ENCODE measurements at places on chromosomes 4 and X. TPM values are rescaled to one million over a fixed set of nuclear protein-coding genes. Genes with fewer than 3 reads are reported as not detected.

Gene OTUD6A
- total RNA-seq: not detected

Gene MAGEB1
- total RNA-seq: not detected

Gene LRRC66
- total RNA-seq: under 0.01 TPM

Gene CT83
- not detected for total RNA-seq

Gene CABS1
- total RNA-seq: not detected

Gene SLC10A4
- 0.13 TPM for total RNA-seq

Gene BGN
- total RNA-seq: 70.9 TPM

- DNase-seq: no peak
Observed at GRCh38 chrX:13985697-13986435, 43.8 kb downstream of the GEMIN8 start.

GRCh38 chr4:13088726-13089658 lies 395.1 kb downstream of the RAB28 start:
- no peak for DNase-seq

GRCh38 chr4:102675141-102675540 lies 85.6 kb downstream of the MANBA start:
- no peak for DNase-seq

DNA sequence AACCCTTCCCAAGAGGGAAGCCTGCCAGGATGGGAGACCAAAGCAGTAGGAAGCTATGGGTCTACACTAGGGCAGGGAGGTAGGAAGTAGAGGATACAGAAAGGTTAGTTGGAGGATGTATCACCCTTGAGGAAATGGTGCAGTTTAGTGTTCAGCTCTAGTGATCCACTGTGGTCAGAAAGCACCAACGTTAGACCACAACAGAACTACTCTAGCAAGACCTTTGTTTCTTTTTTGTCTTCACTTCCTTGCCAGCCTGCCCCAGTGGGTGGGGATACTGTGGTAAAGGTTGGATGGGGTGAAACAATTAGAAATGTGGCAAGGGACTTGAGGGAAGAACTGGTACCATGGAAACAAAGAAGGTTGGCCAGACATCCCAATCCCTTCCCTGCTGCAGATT lies 83.3 kb downstream of the DDIT4L start:
- DNase-seq: no peak

GRCh38 chr4:114603497-114603896 lies 4.9 kb downstream of the UGT8 start:
- DNase-seq: no peak

DNA sequence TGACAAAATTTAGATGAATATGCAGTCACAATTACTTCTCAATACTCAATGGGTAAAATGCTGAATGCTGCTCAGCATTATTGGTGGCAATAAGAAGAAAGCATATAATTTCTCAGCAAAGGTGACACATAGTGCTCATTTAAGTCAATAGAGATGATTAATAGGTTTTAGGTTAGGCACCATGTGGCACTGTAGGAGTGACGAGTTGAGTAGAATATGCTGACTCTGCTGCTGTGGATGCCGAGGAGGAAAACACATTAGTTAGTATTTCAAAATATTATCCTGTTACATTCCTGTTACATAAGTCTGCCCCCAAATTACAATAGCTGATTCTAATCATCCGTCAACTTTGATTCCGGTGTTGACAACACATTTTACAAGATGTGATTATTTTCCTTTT lies 13.7 kb upstream of the CXCL5 start:
- no peak for DNase-seq

GRCh38 chr4:3406431-3406830 lies 35.3 kb upstream of the HGFAC start:
- DNase-seq: no peak

- DNase-seq: no peak
Observed at GRCh38 chrX:46367491-46367890, 177.7 kb downstream of the ZNF674 start.

DNA sequence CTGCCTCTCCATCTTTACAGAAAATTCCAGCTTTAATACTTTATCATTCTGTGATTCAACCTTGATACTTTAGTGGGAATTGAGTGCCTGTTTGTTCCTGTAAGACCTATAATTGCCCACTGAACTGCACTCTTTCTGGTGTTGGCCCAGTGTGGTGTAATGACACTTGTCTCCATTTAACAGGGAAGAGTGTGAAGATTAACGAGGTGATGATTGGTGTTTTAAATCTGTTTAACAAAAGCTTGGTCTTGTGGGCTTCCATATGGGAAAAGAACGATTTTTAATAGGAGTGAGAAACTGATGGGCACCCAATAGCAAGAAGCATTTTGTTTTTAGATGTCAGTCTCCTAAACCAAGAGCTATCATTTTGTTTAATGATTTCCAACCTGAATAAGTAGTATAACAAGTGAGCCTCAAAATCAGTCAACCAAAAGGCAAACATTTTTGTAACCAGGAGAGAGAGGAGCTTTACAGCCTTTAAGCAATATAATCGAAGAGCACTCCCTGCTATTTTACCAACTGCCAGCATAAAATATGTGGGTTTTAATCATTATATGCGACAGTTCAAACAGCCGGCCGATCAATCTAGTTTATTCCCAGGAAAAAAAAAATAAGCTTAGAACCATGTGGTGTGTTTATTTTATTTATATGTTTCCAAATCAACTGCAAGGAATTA lies 50.2 kb downstream of the SUPT20HL1 start:
- no peak for DNase-seq

- no peak for DNase-seq
Observed at GRCh38 chr4:37400241-37400881, 155.8 kb downstream of the NWD2 start.

DNA sequence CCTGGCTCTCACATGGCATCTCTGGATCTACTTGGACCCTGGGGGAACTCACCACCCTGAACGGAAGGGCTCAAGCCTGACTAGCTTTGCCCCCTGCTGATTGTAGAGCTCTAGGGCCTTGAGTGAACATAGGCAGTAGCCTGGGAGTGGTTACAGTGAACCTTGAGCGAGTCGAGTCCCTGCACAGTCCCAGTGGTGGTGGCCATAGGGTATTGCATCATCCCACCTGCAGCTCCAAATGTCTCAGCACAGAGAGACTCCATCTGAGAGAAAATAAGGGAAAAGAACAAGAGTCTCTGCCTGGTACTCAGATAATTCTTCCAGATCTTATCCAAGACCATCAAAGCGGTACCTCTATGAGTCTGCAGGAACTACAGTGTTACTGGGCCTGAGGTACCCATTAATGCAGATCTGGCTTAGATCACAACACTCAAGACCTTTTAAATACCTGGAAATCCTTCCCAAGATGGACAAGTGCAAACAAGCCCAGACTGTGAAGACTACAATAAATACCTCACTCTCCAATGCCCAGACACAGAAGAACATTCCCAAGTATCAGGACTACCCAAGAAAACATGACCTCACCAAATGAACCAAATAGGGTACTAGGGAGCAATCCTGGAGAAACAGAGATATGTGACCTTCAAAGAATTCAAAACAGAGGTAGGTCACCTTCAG lies 167.5 kb upstream of the TET2 start:
- DNase-seq: no peak

- DNase-seq: no peak
Observed at GRCh38 chr4:176359590-176359989, 39.8 kb downstream of the SPCS3 start.

DNA sequence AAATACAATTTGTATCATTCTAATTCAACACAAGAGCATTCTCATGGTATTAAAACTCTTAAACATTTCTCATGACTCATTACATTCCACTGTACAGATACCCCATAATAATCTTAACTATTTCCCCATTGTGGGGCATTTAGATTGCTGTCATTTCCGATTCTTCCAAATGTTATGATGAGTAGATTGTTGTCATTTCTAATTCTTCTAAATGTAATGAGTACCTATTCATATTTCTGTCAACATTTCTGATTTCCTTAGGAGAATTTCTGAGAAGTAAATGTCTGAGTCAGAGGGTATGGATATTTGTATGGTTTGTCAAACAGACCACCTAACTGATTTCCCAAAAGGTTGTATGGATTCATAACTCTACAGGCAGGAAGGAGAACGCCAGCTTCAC lies 8.3 kb downstream of the S100G start:
- no peak for DNase-seq

GRCh38 chr4:54065282-54066087 lies 1.1 kb upstream of the CHIC2 start:
- peak; percentile 69 for DNase-seq

DNA sequence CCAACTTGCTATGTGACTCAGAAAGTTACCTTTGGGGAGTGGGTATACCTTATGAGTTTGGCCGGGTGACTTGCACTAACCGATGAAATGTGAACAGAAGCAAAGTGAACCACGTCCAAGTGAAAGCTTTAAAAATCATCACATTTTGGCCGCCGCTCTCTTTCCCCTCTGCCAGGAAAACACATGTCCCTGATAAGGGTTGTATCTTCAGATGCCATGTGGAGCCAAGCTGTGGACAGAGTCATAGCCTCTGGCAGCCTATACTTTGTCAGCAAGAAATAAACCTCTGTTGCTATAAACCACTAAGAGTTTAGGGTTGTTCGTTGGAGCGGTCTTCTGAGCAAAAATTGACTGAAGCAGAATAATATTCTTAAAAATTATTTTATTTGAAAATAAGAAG lies 92.3 kb downstream of the PRDM5 start:
- no peak for DNase-seq

DNA sequence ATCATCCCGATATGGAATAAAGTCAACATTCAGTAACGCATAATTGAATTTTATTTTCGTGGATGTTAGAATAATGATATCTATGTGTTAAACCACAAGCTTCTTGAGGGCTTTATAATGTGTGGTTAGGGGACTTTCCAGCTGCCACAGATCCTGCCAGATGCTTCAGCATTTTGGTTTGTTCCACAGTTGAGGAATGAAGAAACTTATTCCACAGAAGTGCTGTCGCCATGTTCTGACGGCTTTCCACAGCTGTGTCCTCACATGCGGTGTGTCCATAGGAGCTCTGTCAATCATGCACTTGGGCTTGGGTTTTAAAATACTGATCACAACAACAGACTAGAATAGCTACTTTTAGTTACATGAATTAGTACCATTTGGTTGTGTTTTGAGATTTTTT lies 411.9 kb downstream of the TRIML1 start:
- no peak for DNase-seq

- DNase-seq: no peak
Observed at GRCh38 chrX:119659522-119659921, 33.4 kb downstream of the SEPTIN6 start.

DNA sequence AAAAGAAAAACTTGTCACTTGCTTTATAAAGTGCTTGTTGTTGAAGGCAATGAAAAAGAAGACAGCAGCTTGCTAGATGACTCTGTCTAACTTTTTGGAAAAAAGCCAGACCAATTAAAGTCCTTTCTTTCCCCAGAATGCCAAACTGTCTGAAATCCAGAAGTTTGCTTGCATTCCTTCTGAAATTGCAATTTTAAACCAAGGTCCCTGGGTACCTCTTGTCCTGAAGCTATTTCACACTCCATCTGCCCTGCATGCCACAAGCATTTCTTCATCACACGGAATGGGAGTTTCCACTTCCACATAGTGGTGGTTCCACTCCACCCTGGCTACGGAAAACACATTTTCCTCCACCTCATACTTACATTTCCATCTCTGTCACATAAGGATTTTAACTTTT lies 101.0 kb downstream of the PAPSS1 start:
- DNase-seq: peak; percentile 28
